ENCODE measurements at places on chromosomes 1 and 21. TPM values are rescaled to one million over a fixed set of nuclear protein-coding genes. Genes with fewer than 3 reads are reported as not detected.
A peak's percentile ranks its signal among the peaks of the same experiment; 100 is the strongest.

GRCh38 chr1:14822493-14822892 lies 224.0 kb downstream of the KAZN start:
- no peak for DNase-seq
- no peak overlapping the region for H3K27ac ChIP-seq
- H3K36me3 ChIP-seq, result no peaks in the 10 kb centered on the region
- H3K27me3 ChIP-seq, result no peaks in the 10 kb centered on the region
- no peak overlapping the region for H3K4me3 ChIP-seq

- no peak overlapping the region for H3K27ac ChIP-seq
- peaks cover 11% of the 10 kb centered on the region for H3K36me3 ChIP-seq
- peaks cover 63% of the 10 kb centered on the region for H3K4me1 ChIP-seq
- no peak for DNase-seq
- H3K27me3 ChIP-seq, result no peaks in the 10 kb centered on the region
Measured at GRCh38 chr1:41689558-41689981, 205.1 kb upstream of the EDN2 start.

SLC30A2 gene
- total RNA-seq, result not detected

GRCh38 chr1:230103306-230104173 lies 36.5 kb downstream of the GALNT2 start:
- no peak overlapping the region for H3K4me3 ChIP-seq
- DNase-seq, result no peak
- peaks cover 61% of the 10 kb centered on the region for H3K4me1 ChIP-seq
- no peaks in the 10 kb centered on the region for H3K36me3 ChIP-seq
- H3K27ac ChIP-seq, result peak overlapping the region; percentile 1

ZNF692 gene
- 49.8 TPM for total RNA-seq

- no peak overlapping the region for H3K27ac ChIP-seq
- no peaks in the 10 kb centered on the region for H3K4me1 ChIP-seq
- H3K36me3 ChIP-seq, result no peaks in the 10 kb centered on the region
- DNase-seq, result no peak
- no peak overlapping the region for H3K4me3 ChIP-seq
Measured at GRCh38 chr1:75861831-75862230, 65.1 kb downstream of the MSH4 start.

DNA sequence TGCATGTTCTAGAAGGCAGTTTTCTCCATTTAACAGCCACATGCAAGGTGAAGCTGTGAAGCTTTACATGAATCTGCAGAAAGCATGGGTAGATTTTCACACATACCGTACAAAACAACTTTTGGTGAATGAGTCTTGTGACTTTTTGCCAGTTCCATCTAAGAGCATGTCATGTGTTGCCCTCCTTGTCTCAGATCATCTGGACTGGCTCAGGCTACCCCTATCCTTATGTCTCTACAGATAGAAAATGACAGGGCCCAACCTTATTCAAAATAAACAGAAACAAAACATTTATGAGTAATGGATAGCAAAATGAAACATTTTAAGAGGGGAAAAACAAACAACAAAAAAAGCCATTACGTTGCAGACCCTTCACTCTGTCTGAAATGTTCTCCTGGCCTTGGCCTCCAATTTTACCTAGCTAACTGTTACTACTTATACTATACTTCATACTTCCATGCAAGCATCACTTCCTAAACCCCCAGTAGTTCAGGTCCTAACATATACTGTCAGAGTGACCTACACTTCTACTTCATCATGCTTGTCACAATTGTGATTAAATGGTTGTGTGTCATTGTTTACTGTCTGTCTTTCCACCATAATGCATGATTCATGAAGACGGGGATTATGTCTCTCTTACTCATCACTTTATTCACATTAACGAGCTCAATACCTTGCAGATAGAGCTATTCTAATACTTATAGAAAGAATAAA lies 39.0 kb downstream of the LRRC8C start:
- no peak for DNase-seq
- H3K4me1 ChIP-seq, result peaks cover 91% of the 10 kb centered on the region
- H3K27me3 ChIP-seq, result no peaks in the 10 kb centered on the region
- H3K36me3 ChIP-seq, result peaks cover 62% of the 10 kb centered on the region
- no peak overlapping the region for H3K4me3 ChIP-seq

- H3K27ac ChIP-seq, result no peak overlapping the region
- DNase-seq, result no peak
- H3K36me3 ChIP-seq, result no peaks in the 10 kb centered on the region
- no peak overlapping the region for H3K4me3 ChIP-seq
- H3K27me3 ChIP-seq, result peaks cover 5% of the 10 kb centered on the region
- no peaks in the 10 kb centered on the region for H3K4me1 ChIP-seq
Measured at GRCh38 chr1:208219098-208219658, 25.0 kb downstream of the PLXNA2 start.
